ENCODE measurements at places on chromosomes 1 and 21.
A peak's percentile ranks its signal among the peaks of the same experiment; 100 is the strongest.

GRCh38 chr1:41640141-41640751 lies 155.8 kb upstream of the EDN2 start:
- DNase-seq, result no peak

GRCh38 chr1:72115290-72115689 lies 167.0 kb downstream of the NEGR1 start:
- DNase-seq, result no peak

DNA sequence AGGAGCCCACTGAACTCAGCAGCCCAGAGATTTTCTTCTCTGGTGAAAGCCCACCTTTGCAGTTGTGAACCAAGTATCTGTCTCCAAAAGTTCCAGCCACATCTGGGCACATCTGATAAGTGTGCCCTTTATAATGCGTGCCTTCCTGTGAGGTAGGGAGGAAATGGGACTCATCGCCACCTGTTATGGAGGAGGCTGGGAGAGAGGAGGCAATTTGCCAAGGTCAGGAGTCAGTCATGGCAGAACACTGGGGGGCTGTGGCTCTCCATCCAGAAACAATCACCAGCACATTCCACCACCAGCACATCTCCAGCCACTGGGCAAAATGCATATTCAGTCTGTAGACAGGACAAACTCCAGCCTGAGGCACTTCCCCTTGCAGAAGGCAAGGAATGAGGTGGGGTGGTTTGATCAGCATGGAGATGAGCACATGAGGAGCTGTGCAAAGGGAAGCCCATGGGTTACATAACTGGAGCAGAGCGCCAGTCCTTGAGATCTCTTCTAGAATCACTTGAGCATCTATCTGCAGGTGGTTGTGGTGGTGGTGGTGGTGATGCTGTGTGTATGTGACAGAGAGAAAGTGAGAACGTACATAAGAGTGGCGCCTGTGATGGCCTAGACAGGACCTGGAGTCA lies 15.0 kb upstream of the LEMD1 start:
- DNase-seq, result no peak

DNA sequence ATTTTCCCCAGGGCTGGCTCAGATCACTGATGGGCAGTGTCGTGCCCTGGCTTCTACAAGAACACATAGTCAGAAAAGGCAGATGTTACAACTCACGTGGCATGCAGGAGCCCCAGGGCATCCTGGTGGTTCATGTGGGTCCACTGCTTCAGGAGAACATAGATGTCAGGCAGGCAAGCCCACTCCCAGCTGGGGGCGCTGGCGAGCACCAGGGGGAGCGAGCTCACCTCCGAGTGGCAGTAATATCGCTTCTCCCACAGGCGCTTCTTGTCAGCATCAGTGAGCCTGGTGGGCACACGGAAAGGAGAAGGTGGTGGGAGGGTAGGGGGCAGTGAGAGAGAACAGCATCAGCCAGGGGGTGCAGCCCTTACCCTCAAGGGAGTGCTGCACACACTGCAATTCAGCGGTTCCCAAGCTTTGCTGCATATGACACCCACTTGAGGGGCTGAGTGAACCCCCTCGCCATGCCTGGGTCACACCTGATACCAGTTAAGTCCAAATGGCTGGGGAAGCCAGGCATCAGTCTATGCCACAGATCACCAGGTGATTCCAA lies 34.3 kb upstream of the PPP1R15B start:
- no peak for DNase-seq

GRCh38 chr1:19257178-19257914 lies 5.7 kb downstream of the MRTO4 start:
- no peak for DNase-seq

- no peak for DNase-seq
Observed at GRCh38 chr21:19011451-19011850, 607.9 kb upstream of the TMPRSS15 start.

DNA sequence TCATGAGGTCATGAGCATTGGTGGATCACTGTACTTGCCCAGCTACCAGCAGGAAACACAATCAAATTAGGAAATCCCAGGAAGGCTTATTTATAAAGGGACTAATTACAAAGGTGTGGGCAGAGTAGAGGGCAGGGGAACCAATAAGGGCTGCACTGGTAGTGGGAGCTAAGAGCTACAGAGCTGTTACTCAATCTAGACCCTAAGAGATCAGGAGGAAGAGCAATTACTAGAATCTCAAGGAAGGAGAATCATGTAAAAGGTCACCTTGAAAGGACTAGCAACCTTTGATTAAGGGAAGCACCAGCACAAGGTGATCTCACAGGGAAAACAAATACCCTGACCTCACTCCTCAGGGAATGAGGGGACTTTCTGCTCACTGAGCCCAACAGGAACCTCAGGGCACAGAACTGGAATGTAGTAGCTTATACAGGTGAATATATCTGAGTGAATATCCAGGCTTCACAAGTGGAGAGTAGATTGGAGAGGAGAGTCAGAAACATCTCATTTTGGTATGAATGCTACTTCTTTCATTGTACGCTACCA lies 66.8 kb downstream of the SAMSN1 start:
- DNase-seq, result no peak

DNA sequence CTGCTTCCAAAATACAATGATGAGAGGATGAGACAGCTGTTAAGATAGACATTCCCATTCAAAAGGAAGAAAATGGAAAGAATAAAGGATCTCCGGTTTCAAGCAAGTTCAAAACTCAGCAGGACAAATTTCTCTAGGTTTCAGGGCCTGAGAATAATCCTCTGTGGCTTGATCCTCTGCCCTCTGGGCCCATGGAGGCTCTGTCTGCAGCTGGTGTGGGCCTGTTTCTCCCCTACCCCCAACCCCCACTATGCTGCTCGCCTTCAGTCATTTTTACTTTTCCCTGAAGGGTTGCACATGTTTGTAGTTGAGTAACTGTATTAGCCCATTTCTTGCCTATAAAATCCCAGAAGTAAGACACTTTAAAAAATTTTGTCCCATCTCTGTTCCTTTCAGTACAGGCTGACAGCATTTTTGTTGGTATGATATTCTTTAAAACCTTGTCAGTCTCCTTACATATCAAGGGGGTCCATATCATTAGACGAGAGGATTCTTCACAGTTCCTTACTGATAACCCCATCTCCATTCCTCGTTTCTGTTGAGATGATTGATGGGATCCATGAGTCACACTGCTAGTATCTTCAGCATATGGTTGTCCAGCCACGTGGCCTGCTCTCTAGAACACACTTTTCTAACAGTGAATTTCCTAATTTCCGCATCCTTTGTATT lies 10.5 kb downstream of the ZMYM4 start:
- no peak for DNase-seq

DNA sequence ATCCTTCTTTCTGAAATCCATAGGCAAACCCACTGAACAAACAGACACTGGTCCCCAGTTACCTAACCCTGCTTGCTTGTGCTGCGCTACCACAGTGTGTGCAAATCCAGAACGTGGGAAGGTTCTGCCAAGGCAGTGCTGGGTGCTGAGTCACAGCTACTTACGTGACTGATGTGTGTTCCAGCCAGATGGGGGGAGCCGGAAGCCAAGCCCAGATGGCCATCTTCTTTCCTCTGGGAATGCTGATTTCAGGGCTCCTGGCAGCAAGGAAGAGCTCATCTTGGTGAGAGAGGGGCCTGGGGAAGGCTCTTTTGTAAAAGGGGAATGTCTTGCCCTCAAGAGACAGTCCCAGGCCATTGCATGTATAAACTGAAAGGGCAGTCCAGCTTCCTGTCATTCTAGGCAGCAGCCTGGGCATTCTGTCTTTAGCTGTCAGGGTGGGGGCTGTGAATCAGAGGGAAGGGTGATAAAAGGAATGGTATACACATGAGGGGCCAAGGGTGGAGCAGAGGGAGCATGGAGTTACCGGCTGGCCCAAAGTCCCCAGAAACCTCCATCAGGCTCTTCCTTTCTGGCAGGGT lies 54.1 kb downstream of the CD46 start:
- peak; percentile 96 for DNase-seq

GRCh38 chr1:219461981-219462400 lies 150.9 kb downstream of the ZC3H11B start:
- DNase-seq, result peak; percentile 36

DNA sequence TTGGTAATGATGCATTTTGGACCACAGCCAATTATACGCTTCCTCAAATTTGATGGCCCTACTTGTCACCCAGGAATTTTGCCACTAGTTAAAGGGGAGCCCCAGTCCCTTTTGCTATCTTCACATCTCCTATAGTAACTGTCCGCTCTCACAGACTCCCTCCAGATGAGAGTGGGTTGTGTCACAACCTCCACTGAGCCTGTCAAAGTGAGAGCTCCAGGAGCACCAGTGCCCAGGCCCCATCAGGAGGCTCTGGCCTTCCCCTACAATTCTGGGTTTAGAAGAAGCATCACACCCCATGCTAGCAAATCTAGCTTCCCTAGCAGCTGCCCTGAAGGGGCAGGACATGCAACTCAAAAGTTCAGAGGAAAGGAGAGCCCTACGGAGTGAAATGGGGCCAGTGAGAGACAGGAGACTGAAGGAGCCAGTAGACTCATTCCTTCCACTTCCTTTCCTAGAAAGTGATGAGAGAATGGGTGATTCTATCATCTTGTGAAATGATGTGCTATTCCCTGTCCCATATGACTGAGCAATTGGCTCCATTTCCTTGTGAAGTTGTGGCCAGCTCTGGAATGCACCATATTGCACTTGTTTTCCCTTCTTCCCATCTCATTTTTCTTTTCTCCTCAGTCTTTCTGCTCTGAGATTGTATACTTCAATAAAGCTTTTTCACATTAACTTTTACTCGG lies 541.3 kb downstream of the DPYD start:
- peak; percentile 73 for DNase-seq

GRCh38 chr1:159857889-159858288 lies 4.6 kb downstream of the VSIG8 start:
- no peak for DNase-seq

- peak; percentile 10 for DNase-seq
Observed at GRCh38 chr1:155309423-155310021, 856 bp downstream of the FDPS start.

GRCh38 chr1:228990906-228991569 lies 255.8 kb downstream of the RHOU start:
- no peak for DNase-seq

DNA sequence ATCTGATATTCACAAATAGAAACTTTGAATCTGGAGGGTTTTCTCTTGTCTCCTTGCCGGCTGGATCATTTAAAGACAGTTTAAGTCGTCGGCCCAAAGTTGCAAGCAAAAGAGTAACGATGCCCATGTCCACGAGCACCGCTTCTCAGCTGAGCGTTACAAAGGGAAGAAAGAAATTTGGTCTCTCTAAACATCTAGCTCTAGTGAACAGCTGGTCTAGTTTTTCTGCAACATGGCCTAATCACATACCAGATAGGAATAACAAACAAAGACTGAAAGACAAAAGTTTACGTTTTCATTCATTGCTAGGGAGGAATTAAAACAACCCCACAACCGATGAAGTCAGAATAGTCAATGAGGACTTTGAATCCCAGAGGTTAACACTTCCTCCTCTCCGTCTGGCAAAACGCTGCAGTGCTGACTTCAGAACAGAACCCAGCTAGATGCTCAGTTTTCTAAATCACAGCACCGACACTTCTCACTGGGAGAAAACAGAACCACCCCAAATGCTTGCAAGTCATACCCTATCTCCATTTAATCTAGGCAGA lies 69.4 kb downstream of the NTPCR start:
- DNase-seq, result peak; percentile 56

DNA sequence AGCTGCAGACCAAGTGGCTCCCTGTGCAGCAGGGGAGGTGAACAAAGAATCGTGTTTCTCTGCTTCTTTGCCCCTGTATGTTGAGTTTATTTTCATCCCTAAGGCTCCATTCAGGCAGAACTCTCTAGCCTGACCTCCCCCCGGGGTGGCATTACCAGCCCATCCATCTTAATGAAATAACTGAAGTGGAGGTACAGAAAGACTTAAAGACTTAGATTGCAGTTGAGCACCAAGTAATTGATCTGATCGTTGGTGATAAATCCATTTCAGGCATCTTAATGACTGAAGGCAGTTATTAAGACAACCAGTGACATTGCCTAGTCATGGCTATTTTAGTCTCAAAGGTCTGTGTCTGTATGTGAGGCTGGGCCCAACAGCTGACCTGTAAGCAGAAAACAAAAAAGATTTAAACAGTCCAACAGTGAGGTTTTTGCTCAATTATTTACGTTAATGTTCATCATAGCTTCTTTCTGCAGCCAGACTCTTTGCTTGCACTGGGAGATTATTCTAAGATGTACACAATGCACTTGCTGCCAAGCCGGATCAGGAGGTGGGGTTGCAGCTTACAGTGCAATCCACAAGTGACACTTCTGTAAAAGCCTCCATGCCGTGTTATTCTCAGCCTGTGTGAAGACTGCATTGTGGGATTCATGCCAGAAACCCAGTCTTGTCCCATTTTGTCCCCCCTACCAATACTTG lies 363.0 kb upstream of the DUSP10 start:
- DNase-seq, result no peak

DNA sequence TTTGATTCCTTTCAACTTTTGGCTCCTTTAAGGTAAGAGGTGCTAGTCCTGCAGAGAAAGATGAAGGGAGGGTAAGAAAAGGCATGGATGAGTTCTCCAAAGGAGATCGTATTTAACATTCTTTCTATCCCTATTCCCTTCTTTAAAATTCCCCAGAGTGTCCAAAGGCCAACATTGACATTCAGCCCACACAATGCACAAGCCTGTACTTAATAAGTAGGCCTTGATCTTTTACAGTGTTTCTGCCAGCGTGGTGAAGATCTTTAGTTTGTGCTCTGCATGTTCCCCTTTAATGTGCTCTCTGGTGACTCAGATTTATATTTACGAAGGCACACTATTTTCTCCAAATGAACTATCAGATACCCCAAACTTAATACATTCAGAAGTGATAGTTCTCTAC lies 582.5 kb upstream of the RGS18 start:
- DNase-seq, result no peak

DNA sequence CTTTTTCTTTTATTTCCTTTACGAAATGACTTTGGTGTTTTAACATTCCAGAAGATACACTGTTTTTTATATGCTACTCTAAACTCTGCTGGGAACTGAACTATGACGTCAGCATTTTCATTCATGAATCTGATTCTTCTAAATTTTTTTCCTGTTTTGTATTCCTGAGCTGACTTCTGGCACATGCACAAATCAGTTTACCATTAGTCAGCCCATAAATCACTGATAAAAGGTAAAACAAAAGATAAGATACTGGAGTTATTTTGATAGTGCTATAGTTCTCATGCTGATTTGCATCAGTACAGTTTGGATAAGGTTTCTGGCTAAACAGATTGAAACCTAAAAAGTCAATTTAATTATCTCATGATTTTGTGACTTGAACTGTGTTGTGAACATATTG lies 10.4 kb downstream of the CAMTA1 start:
- peak; percentile 46 for DNase-seq

DNA sequence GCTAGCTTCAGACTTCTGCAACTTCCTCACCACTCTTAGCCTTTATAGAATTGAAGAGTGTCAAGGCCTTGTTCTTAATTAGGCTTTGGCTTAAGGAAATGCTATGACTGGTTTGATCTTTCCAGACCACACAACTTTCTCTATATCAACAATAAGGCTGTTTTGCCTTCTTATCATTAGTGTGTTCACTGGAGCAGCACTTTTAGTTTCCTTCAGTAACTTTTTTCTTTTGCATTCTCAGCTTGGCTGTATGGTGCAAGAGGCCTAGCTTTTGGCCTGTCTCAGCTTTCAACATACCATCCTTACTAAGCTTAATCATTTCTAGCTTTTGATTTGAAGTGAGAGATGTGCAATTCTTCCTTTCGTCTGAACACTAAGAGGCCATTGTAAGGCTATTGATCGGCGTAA lies 8.6 kb downstream of the PRKACB start:
- peak; percentile 27 for DNase-seq
